AG08395 (cell line): ENCODE measurements at places on chromosomes 5 and 9.
A peak's percentile ranks its signal among the peaks of the same experiment; 100 is the strongest.

DNA sequence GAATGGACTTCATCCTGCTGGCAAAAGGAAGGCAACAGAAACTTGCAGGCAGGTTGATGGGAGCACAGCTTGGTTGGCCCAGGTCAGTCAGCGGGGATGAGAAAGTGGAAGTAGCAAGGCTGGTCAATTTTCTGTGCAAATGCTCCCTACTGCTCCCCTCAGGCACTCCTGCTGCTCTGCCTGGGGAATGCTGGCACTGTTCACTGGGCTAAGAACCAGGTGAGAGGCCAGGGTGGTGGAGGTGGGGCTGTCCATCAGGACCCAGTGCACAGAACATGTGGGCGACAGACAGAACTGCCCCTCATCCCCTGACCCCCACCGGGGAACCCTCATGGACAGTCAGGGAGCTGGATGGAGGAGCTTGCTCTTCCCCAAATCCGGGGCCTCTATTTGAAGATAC lies 593.1 kb downstream of the IRX1 start:
- no peak for DNase-seq

DNA sequence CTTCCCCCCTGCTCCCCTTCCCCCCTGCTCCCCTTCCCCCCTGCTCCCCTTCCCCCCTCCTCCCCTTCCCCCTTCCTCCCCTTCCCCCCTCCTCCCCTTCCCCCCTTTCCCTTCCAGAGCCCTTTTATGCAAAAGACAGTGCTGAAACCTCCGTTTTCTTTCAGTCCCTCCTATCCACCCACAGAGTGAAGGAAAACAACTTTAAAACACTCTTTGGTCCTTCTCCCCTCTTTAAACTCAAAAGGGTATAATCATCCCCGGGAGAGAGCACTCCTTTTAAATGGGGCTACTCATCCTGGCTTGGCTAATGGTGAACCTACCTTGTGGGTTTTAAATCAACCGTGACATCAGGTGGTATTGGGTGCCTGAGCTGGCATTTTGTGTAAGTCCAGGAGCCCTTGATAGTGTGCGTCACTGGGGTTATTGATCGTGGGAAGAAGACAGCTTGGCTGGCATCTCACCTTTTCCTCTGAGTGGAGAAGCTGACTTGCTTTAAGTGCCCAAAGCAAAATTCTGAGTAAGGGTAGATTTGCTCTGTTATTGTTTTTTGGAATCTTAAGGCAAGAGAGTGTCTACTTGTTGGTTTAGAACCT lies 2.7 kb downstream of the LARP1 start:
- no peak for DNase-seq

- no peak for DNase-seq
Measured at GRCh38 chr9:77562019-77562748, 85.9 kb downstream of the GNA14 start.

GRCh38 chr5:142191776-142192175 lies 83.2 kb downstream of the NDFIP1 start:
- no peak for DNase-seq

DNA sequence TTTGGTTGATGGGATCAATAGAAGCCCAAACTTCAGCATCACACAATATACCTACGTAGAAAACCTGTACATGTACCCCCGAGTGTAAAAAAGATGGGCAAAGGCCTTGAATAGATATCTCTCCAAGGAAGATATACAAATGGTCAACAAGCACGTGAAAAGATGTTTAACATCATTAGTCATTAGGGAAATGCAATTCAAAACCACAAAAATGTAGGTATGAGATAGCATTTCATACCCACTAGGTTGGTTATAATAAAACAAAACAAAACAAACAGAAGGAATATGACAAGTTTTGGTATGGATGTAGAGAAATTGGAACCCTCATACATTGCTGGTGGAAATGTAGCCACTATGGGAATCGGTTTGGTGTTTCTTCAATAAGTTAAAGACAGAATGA lies 33.1 kb upstream of the PPARGC1B start:
- DNase-seq = no peak

DNA sequence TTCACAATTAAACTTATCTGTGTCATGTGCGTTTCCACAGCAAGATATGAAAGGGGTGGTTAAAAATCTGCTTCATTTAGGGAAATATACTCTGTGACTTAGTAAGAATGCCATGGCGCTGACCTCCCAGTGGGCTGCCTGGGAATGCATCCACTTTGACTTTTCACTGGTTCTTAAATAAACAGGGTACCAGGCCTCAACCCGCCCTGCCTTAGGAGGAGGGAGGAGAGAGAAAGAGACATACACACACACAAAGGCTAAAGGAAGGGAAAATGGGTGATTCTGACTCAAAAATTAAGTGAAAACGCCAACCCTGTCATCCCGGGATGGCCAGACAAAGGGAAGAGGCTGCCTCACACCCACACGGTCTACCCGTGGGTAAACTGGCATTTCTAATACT lies 122.1 kb downstream of the EBF1 start:
- no peak for DNase-seq

GRCh38 chr9:121985792-121986494 lies 107.2 kb downstream of the TTLL11 start:
- peak; percentile 84 for DNase-seq

DNA sequence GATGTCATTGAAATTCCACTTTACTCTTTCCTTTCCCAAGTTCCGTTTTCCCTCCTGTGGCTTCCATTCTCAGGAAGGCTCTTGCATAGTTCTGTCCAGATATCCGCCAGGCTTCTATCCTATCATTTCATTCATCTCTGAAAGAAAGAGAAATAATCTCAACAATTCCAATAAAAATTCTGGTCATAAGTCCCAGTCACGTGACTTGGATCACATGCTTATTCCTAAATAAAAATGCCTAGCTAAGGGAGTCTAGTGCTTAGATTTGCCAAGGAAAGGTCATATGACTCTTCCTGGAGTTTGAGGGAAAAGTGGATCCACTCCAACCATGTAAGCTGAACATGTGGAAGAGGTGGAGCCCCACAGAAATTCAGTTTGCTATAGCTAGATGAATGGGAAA lies 146.0 kb upstream of the PPP1R2B start:
- DNase-seq = no peak

GRCh38 chr9:16579872-16580432 lies 290.5 kb downstream of the BNC2 start:
- no peak for DNase-seq

- DNase-seq = no peak
Measured at GRCh38 chr5:60514152-60514551, 185.8 kb downstream of the DEPDC1B start.

GRCh38 chr5:159032656-159033350 lies 66.9 kb downstream of the EBF1 start:
- DNase-seq = no peak

- DNase-seq = peak; percentile 22
Measured at GRCh38 chr5:59768152-59769040, 125.1 kb downstream of the PDE4D start.

GRCh38 chr5:68225188-68225910 lies 9.8 kb downstream of the PIK3R1 start:
- peak; percentile 67 for DNase-seq

DNA sequence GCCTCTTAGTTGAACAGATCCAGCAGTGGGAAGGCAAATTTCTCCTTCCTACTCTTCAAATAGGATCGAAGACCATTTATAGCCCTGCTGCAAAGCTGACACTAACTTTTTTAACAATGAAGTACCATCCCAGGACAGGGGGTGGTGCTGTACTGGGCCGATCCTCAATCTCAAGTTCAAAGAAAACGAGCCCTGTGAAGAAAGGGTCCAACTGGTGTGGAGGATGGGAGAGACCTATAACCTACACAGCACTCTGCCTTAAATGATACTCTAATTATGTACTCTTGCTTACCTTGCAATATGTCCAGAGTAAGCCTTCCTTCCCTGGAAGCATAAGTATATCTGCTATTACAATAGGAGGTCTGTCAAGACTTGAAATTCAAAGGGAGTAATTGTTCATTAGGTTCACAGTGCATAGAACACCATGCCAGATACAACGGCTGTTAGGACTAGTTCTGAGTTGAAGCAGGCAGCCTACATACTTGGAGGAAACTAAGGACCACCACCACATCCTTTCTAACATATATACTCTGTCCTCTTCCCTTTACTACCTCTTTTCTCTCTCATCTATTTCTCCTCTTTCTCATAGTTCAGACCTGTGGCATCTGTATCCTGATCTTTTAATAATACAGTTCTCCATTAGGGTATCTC lies 6.2 kb downstream of the ETF1 start:
- DNase-seq = no peak

DNA sequence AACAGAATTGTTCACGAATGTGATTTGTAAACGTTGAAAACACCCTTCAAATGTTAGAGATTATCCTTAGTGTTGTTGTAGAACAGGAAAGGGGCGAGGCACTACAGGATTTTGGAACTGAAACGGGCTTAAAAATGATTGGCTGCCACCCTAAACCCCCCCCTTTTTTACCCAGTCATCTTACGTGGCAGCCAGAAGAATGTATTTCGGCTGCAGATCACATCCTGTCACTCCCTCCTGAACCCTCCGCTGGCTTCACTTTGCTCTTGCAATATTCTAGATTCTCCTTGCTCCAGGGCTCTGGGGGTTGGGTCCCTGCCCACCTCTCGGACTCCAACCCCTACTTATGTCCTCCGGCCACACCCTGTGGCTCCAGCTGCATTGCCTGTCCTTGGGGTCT lies 13.9 kb upstream of the UNC5A start:
- peak; percentile 55 for DNase-seq

- peak; percentile 47 for DNase-seq
Measured at GRCh38 chr5:154945695-154946301, 4.9 kb downstream of the MRPL22 start.

- peak; percentile 87 for DNase-seq
Measured at GRCh38 chr5:429453-430188, 13.4 kb upstream of the EXOC3 start.

DNA sequence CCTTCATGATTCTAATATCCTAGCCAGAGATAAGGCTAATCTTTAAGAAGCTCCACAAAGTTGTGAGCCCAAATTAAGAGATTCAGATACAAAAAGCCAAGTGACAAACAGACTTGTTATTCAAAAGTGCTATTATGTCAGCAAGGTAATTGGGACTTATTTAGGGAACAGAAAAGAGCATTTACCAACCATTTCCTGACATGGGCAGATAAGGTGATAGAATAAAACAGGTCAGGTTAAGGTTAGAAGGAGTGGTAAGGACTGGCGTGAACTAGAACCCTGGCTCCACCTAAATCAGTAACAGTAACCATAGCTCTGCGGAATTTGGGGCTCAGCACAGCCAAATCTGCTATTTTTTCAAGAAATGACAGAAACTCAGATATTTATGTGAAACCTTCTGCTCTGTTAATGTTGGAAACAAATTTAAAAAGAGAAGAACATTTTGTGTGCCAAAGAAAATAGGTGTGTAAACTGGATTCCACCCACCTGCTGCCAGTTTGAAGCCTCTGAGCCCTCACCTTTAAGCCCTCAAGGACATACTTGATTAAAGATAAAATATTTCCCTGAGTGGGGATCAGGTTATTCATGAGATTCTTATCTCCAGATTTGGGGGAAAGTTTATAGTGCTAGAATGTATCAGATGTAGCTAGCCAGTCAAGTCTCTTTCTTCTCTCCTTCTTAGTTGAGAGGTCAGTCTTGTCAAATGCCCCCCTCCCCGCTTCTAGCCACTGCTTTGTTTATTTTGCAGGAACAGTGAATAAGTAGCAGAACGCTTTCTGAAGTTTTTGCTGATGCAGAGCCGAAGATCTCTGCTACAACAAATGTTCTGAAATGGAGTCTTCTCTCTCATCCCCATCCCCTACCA lies 10.2 kb upstream of the ERMP1 start:
- DNase-seq = no peak

- DNase-seq = no peak
Measured at GRCh38 chr9:27800159-27800558, 226.9 kb upstream of the C9orf72 start.

- no peak for DNase-seq
Measured at GRCh38 chr9:133390713-133391112, 14.5 kb downstream of the STKLD1 start.

- DNase-seq = no peak
Measured at GRCh38 chr5:45017568-45017967, 208.8 kb downstream of the MRPS30 start.

- peak; percentile 15 for DNase-seq
Measured at GRCh38 chr9:4829969-4830368, 37.2 kb downstream of the RCL1 start.

DNA sequence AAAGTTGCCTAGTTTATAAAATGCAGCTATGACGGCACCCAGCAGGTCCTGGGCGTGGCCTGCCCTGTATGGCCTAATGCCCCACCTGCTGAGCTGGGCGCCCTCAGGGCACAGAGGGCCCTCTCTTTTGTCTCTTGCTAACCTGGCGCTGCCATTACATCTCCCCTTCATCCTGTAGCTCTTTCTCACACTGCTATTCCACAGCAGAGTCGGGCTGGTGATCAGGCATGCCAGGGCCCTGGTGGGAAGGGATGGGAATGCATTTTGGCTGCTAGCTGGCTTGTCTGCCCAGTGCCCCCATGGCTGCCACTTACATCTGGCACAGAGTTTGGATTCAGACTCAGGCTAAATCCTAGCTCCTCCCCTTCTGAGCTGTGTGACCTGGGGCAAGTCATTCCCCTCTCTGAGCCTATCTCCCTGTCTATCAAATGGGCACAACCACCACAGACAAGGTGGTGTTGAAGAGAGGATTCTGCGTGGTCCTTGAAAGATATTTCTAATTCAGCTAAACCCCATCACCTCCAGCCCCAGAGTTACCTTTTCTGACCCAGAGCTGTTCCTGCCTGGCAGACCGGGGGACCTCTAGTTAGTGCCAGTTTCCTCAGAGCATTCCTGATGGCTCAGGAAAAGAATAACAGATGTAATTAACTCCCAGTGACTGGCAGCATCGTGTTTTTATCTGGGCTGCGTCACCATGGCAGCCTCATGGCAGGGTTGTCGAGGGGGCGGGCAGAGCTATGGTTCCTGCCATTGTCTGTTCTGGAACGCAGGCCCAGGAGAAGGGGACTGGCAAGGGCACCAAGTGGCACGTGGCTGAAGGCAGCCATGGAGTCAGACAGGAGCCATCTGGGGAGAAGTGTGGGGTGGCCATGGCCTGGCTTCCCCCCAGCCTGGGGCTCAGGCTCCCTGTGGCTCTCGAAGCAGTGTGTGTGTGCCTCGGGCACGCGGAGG lies 6.3 kb downstream of the PRR7 start:
- DNase-seq = no peak

DNA sequence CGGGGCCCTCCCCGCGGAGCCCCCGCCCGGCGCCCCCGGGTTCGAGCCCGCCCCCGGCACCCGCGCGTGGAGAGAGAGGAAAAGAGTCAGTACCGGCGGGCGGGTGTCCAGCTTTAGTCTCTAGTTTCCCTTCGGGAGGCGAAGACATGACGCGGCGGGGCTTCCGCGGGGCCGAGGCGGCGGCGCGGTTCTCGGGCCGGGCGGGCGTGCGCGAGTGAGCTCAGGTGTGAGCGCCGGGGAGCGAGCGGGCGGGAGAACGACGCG lies 181 bp downstream of the DAP start:
- no peak for DNase-seq

- peak; percentile 32 for DNase-seq
Measured at GRCh38 chr9:33129886-33130881, 37.0 kb downstream of the B4GALT1 start.
